Right lung (tissue), 10 donors: ENCODE measurements at places on chromosomes 5 and 9.
A peak's percentile ranks its signal among the peaks of the same experiment; 100 is the strongest.

DNA sequence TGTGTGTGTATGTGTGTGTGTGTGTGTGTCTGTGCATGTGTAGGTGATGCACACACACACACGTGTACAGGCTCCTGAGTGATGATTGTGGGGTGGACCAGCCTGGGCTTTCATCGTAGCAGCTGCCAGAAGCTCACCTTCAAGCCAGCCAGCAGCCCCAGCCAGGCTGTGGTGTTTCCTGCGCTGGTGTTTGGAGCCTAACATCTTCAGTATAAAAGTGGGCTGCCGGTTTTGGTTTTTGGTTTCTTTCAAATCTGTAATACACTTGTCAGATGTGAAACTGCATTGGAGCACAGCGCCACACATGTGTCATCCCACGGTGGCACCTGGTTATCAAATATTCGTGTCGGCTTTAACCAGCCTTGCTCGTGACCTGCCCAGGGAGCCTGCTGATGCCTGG lies 114.2 kb downstream of the OLFM1 start:
- no peak for DNase-seq

DNA sequence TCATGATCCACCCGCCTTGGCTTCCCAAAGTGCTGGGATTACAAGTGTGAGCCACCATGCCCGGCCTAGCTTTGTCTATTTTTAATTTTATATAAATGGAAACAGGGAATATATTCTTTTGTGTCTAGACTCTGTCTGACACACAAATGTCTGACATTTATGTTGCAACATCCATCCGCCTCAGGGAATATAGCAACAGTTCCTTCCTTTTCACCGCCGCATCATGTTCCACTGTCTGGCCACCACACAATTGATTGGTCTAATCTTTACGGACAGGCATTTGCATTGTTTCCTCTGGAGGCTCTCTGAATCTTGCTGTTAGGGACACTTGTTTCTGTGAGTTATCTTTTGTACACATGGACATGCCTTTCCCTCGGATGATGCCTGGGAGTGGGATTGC lies 20.1 kb upstream of the TBC1D9B start:
- no peak for DNase-seq

GRCh38 chr5:52864371-52864770 lies 76.7 kb downstream of the ITGA1 start:
- peak; percentile 75 for DNase-seq

- peak; percentile 96 for DNase-seq
These were observed 5.8 kb downstream of the PTCH1 start for GRCh38 chr9:95510709-95511615.

- no peak for DNase-seq
These were observed 4.2 kb downstream of the SIL1 start for GRCh38 chr5:139193928-139194327.

DNA sequence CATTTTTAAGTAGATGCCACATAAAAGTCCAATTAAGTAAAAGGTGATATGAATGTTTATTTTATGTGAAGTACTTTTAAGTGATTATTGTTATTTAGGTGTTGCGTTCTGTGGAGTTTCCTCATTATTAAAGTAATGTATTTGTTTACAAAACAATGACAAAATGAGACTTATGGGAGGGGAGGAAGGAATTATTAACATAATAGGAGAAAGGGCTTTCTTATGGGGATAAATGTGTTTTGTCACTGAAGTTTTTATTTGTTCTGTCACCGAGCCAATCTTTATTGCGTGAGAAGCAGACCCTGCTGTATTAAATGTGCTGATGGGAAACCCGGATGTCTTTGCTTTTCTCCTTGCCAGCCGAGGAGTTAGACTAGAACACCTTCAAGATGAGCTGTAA lies 44.5 kb downstream of the TRIO start:
- no peak for DNase-seq

DNA sequence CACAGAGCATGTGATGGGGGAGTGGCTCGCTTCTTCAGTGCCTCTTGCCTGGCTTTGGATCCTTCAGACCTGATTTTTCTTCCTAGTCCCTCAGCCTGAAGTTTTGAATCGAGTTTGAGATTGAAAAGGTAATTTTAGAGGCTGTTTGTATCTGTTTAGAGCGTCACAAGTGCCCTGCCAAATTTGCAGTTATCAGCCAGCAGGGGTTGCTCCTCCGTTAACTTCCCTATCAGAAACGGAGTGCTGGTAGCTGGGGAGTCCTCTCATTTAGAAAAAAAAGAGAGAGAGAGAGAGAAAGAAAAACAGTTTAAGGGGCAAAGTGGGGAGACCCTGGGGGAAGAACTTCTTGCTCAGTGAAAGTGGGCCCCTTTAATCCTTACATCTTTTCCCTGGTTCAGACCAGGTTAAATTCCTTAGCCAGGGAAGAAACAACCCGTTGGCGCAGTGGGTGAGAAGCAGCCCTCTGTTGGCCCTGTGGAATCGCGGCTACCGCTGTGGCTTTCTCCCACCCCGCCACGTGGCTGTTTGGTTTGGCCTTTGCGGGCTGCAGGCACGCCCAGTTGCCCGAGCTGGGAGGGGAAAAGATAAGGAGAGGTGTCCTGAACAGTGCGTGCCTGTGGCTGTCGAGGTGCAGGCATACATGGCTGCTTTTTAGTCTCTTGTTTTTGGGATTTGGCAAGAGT lies 576.7 kb upstream of the ACO1 start:
- no peak for DNase-seq

GRCh38 chr5:21603796-21604195 lies 1249.3 kb downstream of the CDH12 start:
- DNase-seq = no peak

GRCh38 chr5:74295676-74296075 lies 344.9 kb downstream of the ENC1 start:
- DNase-seq = no peak

GRCh38 chr9:27499451-27499850 lies 24.6 kb upstream of the IFNK start:
- no peak for DNase-seq

DNA sequence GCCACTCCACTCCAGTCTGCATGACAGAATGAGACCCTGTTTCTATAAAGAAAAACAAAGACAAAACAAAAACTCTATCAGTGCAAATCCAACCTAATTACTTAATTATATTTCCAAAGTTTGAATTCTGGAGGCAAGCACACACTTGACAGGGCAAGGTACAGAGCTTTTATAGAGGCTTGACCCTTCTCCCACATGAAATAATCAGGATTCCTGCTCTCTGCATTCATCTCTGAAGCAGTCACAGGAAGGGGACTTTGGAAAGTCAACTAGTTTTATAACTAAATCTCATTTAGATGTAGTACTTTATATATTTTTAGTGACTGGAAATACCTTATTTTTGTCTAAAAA lies 91.9 kb upstream of the CHD1 start:
- no peak for DNase-seq

DNA sequence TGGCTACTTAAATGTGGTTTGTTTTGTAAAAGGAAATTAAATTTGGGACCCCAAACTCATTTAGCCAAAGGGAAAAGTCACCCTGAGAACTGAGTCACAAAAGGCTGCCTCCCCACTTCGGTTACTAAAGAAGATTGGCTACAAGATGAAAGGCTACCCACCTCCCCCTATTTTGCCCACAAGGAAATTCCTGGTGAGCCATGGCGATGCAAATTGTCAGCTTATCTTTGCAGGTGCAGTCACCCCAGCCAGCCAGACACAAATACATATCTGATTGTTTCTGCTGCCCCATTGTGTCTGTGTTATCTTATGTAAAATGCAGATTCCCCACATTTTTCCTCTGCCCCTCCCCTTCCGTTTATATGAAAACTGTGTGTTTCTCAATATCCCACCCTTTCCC lies 8.9 kb downstream of the PAEP start:
- DNase-seq = no peak

DNA sequence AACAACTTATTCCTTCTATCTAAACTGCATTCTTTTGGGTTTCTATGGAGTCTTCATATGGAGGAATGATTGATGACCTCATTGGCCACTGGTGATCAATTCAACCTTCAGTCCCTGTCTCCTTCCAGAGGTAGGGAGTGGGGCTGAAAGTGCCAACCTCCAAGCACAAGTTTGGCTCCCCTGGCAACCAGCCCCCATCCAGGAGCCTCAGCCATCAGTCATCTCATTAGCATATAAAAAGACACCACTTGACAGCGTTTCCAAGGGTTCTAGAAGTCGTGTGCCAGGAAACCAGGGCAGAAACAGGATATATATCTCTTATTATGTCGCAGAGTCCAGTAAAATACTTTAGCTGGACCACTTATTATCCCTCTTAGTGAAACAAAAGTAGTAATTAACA lies 9.8 kb downstream of the SLC31A2 start:
- DNase-seq = no peak

DNA sequence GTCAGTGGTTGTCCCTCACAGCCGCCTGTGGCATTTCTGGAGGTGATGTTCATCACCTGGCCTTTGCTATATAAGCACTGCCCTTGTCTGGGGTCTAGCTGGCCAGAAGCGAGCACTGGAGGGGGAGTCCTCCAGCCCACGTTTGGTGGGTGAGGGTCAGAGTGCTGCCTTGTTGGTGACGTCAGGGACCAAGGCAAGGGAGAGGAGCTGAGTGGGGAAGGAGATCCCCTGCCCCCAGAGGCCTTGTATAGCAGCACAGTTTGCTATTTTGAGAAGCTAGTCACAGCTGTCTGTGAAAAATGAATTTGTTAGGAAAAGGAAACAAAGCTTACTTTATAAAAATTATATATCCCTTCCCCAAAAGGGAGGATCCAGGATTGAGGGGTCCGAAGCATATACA lies 49.8 kb downstream of the SYK start:
- DNase-seq = no peak

DNA sequence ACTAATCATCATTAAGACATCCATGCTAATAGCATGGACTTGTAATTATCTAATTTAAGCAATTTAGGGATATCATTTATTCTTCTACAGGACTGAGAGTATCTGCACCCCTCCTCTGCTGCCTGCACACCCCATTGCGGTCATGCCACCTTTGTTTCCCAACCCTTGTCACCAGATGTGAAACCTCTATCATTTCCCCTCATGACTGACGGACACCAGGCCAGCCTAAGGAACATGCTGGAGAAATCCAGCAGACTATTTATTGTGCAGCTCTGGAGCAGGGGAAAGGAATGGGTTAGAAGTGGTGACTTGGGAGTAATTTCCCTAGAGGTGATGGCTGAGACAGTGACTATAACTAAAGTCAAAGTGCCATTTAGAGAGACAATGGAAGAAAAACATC lies 40.7 kb downstream of the UGCG start:
- DNase-seq = no peak

GRCh38 chr5:177131352-177132135 lies 2.0 kb upstream of the NSD1 start:
- DNase-seq = no peak

DNA sequence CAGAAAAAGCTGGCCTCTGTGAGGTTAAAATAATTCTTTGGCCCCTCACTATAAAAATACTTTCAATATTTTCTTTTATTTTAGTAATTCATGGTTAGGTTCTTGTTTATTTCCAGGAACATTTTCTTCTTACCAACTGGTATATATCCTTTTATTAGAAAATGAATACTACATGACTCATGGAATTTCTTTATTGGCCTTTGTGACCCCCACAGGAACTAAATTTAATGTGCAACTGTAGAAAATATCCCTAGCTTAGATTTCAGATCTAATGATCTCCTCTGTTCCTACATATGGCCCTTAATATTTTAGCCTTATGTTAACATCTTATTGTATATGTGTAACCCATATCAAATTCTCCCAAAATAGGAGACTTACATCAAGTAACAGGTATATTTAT lies 429.9 kb downstream of the NR2F1-AS1 start:
- no peak for DNase-seq

- no peak for DNase-seq
These were observed 27.6 kb downstream of the TLX3 start for GRCh38 chr5:171336521-171337209.

GRCh38 chr5:126248611-126249010 lies 174.6 kb upstream of the GRAMD2B start:
- no peak for DNase-seq

GRCh38 chr5:131672776-131673175 lies 37.7 kb upstream of the RAPGEF6 start:
- DNase-seq = no peak

DNA sequence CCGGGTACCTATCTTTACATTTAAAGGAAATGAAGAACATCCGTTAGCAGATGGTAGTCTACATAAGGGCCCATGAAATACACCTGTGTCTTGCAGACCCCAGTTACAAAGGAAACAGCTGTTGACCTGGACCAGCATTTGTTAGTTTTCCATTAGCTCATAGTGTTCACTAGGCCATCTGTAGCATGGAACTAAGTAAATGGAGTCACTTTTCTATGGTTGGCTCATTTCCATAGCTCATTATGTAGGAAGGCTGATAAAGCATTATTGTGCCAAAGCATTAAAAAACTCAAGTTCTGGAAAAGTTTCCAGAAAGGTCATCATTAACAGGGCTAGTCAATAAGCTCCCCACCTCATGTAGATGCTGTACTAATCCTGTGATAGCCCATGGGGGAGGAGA lies 62.1 kb downstream of the PCSK1 start:
- no peak for DNase-seq

DNA sequence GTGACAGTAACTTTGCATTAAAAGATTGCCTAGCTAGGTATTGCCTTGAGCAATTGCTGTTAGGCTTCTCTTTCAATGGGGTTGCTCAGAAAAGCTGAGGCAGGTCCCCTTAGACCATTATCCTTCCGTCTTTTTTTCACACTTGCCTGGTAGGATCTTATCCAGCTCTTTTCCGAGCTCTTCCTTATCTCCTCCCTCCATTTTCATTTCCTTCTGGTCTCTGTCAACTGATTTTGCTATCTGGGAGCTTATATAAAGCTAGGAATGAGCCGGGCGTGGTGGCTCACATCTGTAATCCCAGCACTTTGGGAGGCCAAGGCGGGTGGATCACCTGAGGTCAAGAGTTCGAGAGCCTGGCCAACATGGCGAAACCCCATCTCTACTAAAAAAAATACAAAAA lies 6.6 kb upstream of the HMGCR start:
- no peak for DNase-seq

GRCh38 chr5:147539053-147539452 lies 29.2 kb upstream of the DPYSL3 start:
- no peak for DNase-seq

GRCh38 chr9:99253772-99254431 lies 31.8 kb downstream of the SEC61B start:
- DNase-seq = no peak

DNA sequence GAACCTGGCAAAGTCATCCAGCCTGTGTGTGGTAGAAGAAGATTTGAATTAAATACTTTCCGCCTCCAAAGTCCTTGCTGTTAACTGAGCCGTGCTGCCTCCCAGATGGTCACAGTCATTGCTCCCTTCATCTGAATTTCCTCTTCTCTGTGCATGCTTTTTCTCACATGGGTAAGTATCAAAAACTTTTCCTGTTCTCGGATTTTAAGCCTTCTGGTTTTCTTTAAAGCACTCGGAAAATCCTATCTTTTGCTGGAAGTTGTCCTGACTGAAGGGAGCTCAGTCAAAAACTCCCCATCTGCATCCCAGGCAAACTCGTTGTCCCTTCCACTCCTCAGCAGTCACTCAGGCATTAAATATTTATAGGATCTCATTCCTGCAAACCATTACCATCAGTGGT lies 290.0 kb upstream of the PIK3R1 start:
- DNase-seq = no peak
